MG63 (cell line): ENCODE measurements at places on chromosomes 3 and 15. TPM values are rescaled to one million over a fixed set of nuclear protein-coding genes. Genes with fewer than 3 reads are reported as not detected.
A peak's percentile ranks its signal among the peaks of the same experiment; 100 is the strongest.

EPHA3 gene
- 0.30 TPM in 1 of 2 replicates, not detected in the other for total RNA-seq

GRCh38 chr3:99915906-99916432 lies 98.3 kb downstream of the CMSS1 start:
- DNase-seq, result no peak

DNA sequence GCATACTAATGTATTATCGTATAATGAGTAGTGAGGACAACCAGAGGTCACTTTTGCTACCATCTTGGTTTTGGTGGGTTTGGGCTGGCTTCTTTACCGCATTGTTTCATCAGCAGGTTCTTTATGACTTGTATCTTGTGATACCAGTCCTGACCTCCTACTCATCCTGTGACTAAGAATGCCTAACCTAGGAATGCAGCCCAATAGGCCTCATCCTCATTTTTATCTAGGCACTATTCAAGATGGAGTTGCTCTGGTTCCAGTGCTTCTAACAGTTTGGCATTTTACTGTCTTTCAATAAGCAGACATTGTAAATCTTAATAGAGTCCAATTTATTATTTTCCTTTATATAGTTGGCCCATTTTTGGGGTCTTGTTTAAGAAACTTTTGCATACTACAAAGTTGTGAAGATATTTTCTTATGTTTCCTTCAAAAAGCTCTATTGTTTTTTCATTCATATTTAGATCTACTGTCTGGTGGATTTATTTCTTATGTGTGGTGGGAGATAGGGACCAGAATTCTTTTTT lies 60.8 kb upstream of the RNU6-1 start:
- no peak for DNase-seq

ITIH1 gene
- not detected in 2 replicates for total RNA-seq

DNA sequence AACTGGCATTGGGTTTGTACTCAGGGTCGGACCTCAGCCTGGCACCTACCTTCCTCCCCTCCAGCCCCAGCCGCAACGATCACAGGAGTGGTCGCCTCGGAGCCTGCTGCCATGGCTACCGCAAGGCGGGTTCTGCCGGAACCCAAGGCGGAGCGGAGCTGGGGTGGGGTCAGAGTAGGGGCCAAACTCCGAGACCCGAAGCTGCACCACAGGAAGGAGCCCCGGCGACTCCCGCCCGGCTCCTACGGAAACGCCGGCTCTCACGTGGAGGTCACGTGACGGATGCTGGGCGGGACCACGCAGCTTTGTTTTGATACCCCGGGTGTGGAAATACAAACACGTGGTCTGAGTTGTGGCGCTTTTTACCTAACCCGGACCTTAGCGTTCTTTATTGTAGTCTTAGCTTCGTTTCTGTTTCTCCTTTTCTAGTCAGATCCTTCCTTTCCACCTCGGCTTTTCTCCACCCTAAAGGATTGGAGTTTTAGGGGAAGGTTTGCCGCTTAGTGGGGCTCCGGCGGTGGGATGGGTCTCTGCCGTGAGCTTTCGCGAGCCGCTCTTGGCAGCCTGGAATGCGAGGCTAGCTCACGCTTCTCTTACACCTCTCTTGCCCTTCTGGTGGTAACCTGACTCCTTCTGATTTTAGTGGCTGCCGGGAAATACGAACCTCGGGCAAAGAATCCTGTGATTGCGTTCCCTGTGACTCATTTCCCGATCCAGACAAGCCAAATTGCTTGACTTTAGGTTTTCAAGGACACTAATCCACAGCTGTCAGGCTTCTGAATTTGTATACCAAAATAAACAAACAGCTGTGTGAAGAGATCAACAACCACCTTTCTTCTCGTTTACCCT lies at the start of gene HSPBAP1:
Gene HSPBAP1, minus strand, starts transcription at position 264 of the 849 bp plus-strand sequence. Its CDS starts 151 bp downstream, at position 113.
- peak; percentile 93 for DNase-seq

DNA sequence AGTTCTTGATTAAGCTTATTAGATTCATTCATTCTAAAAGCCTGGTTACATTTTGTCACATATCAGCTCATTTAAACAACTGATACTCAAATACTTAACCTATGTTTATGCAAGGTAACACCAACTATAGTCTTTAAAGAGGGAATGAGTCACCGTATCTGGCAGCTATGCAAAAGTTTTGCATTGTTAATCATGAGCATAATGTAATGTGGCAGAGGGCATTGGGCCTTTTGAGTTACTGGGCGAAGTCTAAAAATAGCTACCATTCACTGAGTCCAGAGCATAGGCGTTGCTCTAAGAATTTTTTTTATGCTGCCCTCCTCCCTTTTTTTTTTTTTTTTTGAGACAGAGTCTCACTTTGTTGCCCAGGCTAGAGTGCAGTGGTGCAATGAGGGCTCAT lies 277.7 kb upstream of the ZNF717 start:
- DNase-seq, result peak; percentile 63

- no peak for DNase-seq
Observed at GRCh38 chr3:189168711-189169110, 3.1 kb upstream of the TPRG1 start.

GRCh38 chr3:179181021-179181472 lies 32.9 kb downstream of the PIK3CA start:
- no peak for DNase-seq

- no peak for DNase-seq
Observed at GRCh38 chr3:149898771-149899170, 71.9 kb downstream of the PFN2 start.

DNA sequence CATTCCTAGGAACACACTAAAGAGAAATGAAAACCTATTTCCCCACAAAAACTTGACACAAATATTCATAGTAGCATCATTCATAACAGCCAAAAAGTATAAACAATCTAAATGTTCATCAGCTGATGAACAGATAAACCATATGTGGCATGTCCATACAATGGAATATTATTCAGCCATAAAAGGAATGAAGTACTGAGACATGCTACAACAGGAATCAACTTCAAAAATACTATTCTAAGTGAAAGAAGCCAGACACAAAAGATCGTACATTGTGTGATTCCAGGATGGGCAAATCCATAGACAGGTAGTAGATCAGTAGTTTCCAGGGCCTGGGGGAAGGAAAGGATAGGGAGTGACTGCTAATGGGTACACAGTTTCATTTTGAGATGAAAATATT lies 118.0 kb downstream of the GSK3B start:
- DNase-seq, result no peak

DNA sequence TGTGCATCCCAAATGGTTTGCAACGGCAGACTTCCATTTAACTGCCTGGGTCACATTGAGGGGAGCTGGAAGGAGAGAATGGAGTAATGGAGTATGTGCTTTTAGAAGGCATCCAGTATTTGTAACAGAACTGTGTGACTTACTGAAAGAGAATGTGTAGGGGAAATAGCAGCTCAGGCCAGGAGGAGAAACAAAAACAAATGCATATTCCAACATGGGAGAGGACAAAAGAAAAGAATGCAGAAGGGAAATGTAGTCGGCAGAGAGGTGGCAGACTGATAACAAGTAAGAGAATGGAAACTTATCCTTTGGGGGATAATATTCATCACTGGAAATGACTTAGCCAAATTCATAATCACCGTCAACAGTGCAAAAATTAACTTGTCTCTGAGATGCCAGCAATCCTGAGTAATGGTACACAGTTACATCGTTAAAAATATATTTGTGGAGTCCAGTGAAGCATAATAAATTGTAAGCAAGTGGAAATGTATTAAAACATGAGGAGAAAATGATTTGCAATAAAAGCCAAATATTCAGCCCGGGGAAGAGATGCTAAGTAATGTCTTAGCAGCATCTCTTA lies 294.9 kb upstream of the SGO1 start:
- DNase-seq, result no peak

ISLR gene
- total RNA-seq, result not detected in 2 replicates

DNA sequence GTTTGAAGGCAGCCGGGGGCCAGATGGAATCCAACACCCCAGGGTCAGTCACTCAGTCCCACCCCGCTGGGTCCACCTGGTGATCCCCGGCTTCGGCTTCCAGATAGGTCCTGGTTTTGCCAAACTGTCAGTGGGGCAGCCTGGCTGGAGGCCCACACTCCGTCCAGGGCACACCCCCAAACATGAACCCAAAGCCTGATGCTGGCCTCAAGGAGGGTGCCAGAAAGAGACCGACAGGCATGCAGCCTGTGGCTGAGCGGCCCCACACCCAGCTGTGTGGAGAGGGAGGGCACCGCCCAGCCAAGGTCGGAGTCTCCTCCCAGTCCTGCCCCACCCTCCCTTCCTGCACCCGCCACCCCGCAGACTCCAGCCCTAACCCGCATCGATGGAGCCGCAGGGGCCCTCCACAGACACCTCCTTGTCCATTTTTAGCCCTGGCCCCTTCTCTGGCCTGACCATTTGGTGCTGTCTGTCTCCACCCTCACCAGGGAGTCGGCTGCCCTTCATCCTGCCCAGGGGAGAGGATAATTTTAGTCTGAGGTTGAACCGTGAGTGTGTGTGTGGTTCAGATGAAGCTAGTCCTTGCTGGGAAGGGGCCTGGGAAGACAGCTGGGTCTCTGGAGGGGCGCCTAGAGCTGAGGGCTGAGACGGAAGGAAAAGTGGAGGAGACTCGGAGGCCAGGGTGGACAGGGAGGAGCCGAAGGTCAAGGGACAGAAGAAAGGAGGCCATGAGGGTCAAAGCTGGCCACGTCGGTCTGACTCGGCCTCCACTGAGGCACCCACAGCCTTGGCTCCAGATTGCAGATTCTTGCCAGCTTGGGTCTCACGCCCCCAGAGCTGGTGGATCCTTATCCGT lies 23.1 kb downstream of the TNK2 start:
- no peak for DNase-seq

DNA sequence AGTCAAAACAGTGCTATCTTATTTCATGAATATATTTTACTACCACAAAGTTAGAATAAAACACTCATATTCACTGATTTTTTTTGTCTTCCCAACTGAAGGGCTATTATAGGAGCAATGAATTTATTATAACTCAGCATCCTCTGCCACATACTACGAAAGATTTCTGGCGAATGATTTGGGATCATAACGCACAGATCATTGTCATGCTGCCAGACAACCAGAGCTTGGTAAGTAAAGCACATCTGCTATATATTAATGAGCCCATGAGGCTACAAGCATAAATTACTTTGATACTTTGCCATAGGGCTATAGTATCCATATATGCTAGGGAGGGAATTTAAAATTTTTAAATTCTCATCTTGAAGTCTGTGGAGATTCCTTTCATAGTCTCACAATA lies 95.9 kb downstream of the FEZF2 start:
- no peak for DNase-seq

KNSTRN gene
- total RNA-seq, result 72.1 and 101 TPM in 2 replicates

- DNase-seq, result no peak
Observed at GRCh38 chr3:177689869-177690268, 492.6 kb upstream of the TBL1XR1 start.

- DNase-seq, result no peak
Observed at GRCh38 chr3:119861681-119862080, 79.8 kb downstream of the NR1I2 start.

DNA sequence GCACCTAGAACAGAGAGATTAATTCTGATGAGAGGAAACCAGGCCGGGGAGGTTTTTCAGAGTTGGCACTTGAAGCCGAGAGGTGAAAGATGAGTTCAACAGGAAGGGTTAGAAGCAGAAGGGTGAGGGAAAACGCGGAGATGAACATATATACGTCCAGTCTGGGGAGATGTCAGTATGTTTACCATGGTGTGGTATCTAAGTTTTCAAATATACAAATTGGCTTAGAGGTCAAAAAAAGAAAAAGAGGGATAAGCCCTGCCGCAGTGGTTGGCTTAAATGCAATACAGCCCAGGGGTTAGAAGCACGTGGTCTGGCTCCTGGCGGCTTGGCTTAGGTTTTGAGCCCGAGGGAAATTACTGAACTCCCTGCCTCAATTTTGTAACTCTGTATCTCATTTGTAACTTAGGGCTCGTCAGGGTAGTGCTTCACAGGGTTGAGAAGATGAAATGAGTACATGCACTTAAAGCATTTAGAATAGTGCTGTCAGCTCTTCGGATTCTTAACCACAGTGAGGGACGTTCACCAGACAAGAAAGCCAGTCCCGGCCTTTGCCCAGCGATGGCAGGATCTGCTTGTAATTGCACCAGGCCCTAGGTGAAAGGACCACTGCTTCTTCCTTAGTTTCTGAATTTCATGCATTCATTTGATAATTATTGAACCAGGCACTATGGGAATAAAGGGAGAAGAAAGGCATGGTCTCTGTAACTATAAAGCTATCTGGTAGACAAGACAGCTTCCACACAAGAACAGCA lies 6.4 kb downstream of the HES1 start:
- no peak for DNase-seq

FILIP1L gene
- 19.9 and 31.5 TPM in 2 replicates for total RNA-seq

DNA sequence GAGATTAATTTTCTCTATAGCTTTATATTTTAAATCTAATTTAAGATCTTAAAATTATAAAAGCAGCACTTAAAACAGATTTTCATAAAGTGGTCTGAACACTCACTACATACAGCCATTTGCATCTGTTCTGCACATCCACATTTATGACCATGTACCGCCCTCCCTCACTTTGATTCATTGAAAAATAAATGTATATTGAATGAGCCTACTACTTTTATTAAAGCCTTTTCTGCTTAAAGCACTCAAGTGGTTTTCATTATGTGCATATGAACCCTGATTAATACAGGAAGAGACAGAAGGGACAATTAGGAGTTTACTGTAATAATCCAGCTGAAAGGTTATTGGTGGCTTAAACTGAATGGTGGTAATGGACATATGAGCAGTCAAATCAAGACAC lies 129.4 kb downstream of the DLG1 start:
- DNase-seq, result no peak

- peak; percentile 49 for DNase-seq
Observed at GRCh38 chr3:185402561-185402960, 39.6 kb downstream of the MAP3K13 start.

DNA sequence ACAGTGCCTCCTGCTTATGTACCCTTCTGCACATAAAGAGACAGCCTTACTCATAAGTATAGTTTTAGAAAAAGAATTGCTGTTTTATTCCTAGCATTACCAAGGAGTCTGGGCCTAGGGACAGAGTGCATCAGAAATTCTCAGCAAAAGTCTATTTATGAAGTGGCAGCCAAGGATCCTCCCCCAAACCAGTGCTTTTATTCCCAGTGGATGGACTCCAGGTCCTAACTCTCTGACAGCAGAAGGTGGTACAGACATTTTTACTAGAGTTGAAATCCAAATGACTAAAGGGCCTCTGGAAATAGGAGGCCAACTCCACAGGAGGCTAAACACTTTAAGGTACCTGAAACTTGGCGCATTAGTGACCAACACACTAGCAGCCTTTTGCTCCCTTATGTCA lies 407.2 kb upstream of the TPRG1 start:
- DNase-seq, result no peak
